ENCODE measurements at places on chromosomes 5 and 9.

DNA sequence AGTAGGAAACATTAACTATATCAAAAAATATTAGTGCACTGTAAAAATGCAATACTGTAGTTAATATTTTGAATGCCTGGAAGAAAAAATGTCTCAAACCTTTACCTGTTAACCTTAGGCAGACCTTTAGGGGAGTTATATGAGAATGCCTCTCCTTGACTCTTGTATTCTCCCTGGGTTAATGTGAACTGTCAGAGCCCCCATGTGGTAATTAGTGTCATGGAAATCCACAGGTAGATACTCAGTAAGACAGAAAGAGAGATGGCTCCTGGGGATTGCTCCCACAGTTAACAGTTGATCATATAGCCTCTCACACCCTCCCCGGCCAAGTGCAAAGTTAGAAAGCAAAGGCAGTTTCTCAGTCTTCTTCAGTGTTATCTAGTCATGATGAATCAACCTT is 742.8 kb downstream of the NR2F1-AS1 start:
- ATAC-seq, result no peak

GRCh38 chr9:87739546-87739945 is 13.6 kb downstream of the CTSL start:
- ATAC-seq, result no peak

DNA sequence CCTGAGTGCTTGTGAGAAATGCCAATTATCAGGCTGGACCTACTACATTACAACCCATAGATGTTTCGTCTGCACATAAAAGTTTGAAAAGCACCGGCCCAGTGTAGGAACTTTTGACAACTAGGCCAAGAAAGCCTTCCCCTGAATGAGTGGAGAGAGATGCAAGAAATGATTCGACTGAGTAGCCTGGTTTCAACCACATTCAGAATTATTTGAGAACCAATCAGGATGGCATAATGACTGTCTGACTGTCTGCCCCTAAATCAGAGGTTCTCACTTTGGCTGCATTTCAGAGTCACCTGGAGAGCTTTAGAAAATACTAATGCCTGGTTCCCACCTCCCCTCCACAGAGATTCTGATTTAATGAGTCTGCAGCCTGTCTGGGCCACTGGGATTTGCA is 61.1 kb downstream of the FRMD3 start:
- ATAC-seq, result no peak

DNA sequence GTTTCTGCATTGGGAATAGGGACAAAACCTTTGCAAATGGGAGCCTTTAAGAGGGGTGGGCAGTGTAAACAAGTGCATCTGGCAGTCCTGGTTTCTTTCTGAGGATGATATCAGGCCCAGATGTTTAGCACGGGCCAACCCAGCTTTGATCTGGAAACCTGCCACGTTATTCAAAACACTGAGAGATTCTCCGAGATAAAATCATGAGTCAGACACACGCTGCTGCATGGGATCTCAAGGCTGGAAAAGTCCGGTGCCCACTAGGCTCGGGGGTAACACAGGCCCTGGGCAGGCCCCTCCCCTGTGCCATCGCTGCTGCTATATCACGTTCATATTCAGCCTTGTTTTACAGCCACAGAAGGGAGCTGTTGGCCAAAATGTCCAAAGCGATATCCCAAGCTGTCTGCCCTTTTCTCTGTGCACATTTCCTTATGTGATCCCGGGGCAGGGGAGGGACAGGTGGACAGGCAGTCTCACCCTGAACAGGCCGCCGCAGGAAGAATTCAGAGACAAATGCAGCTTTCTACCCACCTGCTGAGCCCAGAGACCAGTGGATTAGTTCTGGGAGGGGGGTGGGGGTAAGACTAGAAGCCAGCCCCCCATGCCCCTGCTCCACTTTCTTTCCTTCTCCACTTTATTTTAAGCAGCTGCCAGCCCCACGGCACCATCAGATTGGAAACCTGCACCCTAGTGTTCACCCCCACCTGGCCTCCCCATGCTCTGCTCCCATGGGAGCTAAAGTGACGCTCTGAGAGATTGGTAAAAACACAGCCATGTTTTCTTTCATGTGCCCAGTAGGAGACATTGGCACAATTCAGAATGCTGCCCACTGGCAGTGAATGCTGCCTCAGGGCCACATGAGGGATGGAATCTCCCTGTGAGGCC is 63.1 kb downstream of the TMOD1 start:
- no peak for ATAC-seq

DNA sequence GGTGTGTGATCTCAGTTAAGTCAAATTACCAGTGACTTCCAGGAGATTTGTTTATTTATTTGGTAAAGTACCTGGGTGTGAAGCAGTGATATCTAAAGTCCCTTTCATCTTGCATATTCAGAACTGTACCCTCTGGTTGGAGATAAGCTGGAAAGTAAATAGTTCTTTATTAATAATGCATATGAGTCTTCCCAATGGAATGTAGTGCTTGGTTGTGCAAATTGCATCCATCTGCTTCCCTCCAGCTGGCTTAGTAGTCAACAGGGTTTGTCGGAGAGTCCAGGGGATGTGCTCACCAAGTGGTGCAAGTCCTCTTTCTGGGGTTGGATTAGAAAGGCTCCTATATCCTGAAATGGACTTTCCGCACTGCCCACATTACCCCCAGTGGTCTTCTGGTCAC is 42.0 kb downstream of the TRPM3 start:
- no peak for ATAC-seq

- peak; percentile 11 for ATAC-seq
These were observed 731 bp downstream of the PRR16 start for GRCh38 chr5:120464627-120465435.

DNA sequence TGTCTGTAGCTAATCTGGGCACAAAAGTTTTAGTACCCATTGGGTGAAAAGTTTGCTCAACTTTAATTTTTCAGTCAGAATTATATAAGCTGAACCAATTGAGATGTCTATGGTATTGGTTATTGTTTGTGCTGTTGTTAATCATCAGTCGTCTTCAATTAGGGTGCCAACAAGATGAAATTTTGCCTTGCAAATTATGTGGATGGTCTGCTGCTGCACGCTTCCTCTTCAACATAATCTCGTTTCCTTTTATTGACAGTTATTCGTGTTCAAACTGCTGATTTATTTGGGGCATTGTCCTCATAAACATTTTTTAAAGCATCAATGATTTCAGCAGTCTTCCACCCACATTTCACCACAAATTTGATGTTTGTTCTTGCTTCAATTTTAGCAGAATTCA is 194.0 kb downstream of the HTR1A start:
- ATAC-seq, result no peak

GRCh38 chr9:92187390-92187789 is 72.2 kb upstream of the SPTLC1 start:
- ATAC-seq, result no peak

DNA sequence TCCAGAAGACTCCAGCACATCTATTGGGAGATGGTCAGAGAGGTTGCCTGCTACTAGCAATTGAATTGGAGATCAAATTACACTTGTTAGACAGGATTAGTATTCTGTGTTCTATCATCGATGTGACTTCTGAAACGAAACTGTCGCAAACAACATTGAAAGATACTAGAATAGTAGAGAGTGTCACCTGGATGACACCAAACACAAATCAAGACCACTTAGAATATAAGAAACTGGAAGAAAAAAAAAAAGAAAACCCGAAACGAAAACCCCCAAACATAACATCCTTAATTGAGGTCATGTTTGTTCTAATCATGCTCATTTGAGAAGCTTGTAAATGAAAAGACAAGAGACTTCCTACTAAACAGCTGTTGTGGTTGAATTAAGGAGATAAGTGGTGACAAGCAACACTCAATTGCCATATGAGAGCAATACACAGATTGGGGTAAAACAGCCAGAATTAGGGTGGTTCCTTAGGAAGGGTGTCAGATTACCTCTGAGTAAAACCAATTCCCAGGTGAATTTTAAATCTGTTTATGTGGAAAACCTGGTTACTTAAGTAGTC is 97.6 kb downstream of the BASP1 start:
- ATAC-seq, result no peak

DNA sequence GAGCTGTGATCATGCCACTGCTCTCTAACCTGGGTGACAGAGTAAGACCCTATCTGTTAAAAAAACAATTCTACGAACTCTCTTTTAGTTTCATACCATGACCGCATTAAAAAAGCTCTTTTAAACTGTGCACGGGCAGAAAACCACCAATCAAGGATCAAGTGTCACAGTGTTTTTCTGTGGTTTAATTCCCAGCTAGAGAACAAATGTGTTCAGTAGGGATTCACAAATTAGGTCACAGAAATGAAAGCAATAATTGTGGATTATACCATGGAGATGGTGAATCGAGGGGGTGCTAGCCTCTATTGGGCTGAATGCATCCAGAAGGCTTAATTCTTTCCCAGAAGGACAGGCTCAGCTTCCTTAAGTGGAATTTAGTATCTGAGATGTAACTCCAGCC is 79.1 kb downstream of the ATG10 start:
- ATAC-seq, result no peak

- ATAC-seq, result no peak
These were observed 505.5 kb downstream of the ENC1 start for GRCh38 chr5:74135033-74135432.

DNA sequence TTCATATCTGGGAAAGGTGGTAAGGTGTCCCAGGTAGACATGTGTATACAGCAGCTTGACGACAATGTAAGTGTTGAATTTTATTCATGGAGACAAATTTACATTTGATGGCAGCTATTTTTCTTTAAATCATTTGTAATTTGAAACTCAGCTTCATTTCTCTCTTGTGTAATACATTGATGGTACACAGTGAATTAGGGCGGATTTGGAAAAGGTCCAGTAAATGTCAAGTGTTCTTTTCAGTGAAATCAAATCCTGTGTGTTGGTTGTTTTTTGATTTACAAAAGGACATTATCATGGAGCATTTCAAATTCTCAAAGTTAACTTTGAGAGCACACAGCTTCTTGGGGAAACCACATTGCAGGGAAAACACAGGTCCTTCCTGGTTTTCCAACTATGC is 30.0 kb upstream of the PCSK1 start:
- no peak for ATAC-seq

DNA sequence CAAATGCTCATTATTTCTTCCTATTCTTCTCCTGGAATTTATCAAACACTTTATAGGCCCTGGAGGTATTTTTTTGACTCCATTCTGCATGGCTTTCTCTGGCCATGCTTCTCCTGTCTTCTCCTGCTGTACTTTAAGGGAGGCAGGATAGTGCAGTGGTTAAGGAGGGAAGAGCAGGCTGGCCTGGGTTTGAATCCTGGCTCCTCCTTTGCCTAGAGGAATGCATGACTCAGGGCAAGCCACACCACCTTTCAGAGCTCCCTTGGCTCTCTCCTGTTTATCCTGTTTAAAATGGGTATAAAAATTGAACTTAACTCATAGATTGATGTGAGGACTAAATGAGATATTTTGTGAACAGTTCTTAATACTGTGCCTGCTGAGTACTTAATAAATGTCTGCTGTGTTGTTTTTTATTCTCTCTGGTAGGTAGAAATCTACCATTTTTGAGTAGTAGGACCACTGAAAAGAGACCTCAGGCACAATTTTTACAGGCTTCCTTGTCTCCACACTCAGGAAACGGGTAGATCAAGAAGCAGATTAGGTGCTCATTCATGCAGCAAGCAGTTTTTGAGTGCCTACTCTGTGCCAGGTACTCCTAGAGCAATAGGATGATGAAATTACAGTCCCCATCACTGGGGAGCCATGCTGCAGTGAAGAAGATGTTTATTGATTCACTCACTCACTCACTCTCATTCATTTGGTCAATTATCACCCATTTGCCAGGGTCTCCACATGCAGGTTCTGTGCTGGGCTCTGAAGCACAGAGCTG is 32.7 kb upstream of the ARAP3 start:
- ATAC-seq, result no peak

DNA sequence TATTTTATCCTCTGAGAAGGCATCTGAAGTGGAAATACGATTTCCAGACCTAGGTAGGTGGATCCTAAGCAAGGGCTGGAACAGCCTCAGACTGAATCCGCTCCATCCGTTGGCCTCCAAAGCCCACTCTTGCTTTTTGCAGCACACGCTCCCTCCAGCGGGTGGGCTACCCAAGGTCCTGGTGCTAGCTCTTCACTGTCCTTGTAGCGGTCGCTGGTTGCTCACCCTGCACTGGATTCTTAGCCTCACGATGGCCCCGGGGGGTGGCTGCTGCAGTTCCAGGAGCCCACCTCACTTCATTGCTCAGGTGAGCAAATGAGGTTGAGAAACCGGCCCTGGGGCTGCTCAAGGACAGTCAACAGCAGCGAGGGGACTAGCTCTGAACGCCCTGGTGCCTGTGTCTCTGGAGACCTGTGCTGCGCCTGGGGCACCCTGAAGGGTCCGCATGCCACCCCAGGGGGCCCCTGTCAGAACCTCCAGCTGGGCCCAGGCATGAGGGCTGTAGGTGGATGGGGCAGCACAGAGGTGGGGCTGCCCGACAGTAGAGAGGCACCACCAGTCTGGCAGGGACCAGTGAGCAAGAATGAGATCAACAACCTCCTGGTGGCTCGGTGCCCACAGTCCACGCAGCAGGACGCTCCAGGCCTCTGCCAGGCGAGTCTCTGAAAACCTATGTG is 4.3 kb downstream of the MGAT4B start:
- ATAC-seq, result no peak

DNA sequence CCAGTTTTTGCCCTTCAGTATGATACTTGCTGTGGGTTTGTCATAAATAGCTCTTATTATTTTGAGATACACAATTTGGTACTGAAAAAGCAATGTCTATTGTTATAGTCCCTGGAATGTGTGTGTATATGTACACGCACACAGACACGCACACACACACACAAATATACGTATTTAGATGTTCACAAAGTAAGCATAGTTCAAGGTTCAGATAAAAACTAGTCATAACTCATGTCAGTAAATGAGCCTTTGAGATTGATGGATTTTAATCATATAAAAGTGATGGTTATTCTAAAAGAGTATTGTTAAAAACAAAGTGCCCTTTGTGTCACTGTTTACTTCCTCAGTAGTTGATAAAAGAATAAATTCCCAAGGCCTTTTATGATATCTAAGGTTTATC is 147.3 kb downstream of the PARP8 start:
- ATAC-seq, result no peak

DNA sequence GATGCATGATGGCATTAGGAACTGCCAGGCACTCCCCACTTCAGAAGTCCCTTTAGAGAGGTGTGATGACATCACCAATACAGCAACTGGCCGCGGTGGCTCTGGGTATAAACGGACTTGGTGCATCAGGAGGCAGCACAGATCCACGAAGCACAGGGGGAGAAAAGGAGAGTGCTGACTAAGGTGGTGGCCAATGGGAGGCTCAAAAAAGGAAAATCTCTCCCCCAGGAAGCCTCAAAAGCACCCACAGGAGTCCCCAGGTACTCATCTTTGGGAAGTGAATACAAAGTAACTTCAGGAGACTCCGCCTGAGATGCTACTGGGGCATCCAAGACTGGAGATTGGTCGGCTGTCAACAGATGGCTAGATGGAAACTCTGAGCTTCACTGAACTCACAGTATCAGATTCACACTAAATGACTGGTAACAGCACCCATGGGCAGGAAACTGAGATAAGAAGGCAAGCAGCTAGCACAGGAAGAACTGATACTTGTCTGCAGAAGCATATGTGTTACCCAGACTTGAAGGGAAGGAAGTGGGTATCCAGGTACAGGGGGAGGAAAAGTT is 7.6 kb downstream of the TTC39B start:
- peak; percentile 87 for ATAC-seq

DNA sequence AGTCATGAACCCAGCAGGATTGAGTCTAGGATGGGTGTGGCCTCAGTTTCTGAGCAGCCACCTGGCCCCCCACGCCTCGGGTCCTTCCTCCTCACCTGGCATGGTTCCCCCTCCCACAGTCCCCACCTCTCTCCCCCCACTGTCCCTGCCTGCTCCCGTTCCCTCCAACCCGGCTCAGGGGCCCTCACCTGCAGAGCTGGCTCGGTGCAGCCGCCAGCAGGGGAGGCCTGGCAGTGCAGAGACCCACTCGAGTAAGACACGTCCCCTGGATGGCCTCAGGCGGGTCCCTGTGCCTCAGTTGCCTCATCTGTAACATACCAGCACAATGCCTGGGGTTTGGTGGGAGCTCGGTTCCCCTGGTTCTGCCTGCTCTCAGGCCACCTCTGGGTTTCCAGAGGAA is 66.2 kb downstream of the NEK6 start:
- ATAC-seq, result no peak
